Spleen (tissue), 13 donors: ENCODE measurements at places on chromosomes 11 and 22. TPM values are rescaled to one million over a fixed set of nuclear protein-coding genes. Genes with fewer than 3 reads are reported as not detected.

The OR5AS1 gene
- total RNA-seq: not detected

The NXPE2 gene
- 0.52 TPM for total RNA-seq

The MIF gene
- 210 TPM for total RNA-seq

- H3K36me3 ChIP-seq: peaks cover 45% of the 10 kb centered on the region
- H3K27me3 ChIP-seq: no peaks in the 10 kb centered on the region
- no peak for DNase-seq
- H3K4me1 ChIP-seq: peaks cover 31% of the 10 kb centered on the region
Measured at GRCh38 chr11:18522388-18522787, 4.4 kb downstream of the TSG101 start.

GRCh38 chr11:43408277-43408676 lies 49.6 kb downstream of the TTC17 start:
- no peak for DNase-seq
- no peak overlapping the region for H3K4me3 ChIP-seq
- H3K36me3 ChIP-seq: peaks cover 99% of the 10 kb centered on the region
- H3K27ac ChIP-seq: no peak overlapping the region
- no peaks in the 10 kb centered on the region for H3K27me3 ChIP-seq
